ENCODE measurements at places on chromosomes 16 and 17. TPM values are rescaled to one million over a fixed set of nuclear protein-coding genes. Genes with fewer than 3 reads are reported as not detected.
A peak's percentile ranks its signal among the peaks of the same experiment; 100 is the strongest.

The ZNF207 gene
- 278 TPM for total RNA-seq

The YBX2 gene
- 0.83 TPM for total RNA-seq

The ALDH3A1 gene
- total RNA-seq = not detected

DNA sequence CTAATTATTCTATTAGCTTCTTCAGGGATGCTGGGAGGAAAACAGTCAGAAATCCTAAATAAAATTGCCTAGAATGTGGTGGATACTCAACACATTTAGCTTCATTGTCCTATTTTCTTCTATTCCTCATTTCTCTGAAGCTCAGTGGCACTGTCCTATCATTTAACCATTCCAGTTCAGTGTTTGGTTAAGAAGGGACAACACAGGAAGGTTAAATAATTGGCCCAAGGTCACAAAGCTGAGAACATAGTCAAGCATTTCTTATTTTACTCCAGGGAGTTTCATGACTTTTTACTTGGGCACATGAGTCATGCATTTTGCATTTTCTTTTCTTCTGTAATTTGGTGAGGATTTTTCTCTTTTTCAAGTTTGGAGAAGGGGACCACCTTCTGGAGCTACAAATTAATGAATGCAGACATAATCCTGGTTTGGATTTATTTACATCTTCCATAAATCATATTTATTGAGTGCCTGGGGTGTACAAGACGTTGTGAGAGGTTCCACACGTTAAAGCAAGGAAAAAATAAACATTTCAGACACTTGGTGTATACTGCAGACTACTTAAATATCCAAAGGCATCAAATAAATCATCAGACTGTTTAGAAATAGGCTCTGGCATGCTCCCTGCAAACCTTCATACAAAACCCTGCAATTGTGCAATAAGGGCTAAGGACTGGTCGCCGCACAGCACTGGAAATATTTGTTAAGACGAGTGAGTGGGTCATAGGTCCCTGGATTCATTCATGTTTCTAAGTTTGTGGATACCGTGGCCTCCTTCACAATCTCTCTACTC lies 263.9 kb downstream of the MAF start:
- H3K27ac ChIP-seq = no peak overlapping the region
- H3K4me1 ChIP-seq = no peaks in the 10 kb centered on the region
- peaks cover 4% of the 10 kb centered on the region for H3K27me3 ChIP-seq
- H3K4me3 ChIP-seq = no peak overlapping the region

DNA sequence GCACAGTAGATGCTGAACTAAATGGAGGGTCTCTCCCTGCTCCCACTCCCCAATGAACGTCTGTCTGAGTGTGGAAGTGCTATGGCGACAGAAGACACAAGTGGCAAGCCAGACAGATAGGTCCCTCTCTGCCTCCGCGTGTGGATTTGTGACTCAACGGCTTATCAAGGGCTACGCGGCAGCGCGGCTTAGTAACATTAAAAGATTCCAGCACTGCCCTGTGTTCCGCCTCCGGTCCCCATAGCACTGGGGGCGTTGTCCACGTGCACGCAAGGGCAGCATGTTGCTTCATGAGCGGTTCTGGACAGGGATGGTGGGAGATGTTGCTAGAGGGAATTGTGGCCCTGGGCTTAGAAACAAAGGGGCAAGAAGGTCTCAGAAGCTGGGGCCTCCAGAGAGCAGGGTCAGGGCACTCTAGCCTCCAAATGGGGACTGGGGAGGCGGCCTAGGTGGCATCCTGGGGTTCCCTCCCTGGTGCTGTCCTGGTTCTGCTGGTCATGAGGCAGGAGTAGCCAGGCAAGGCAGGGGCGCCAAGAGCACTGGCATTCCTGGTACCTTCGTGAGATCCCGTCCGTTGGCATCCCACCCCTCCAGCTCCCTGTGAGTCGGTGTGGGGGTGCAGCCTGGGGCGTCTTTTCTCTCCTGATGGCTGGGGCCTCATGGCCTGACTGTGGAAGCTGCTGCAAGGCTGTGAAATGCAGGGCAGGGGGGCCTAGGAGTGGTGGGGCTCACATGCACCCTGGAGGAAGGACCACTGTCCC lies 9.1 kb downstream of the CRHR1 start:
- DNase-seq = no peak
- no peak overlapping the region for H3K4me3 ChIP-seq
- H3K4me1 ChIP-seq = no peaks in the 10 kb centered on the region
- no peak overlapping the region for H3K27ac ChIP-seq

DNA sequence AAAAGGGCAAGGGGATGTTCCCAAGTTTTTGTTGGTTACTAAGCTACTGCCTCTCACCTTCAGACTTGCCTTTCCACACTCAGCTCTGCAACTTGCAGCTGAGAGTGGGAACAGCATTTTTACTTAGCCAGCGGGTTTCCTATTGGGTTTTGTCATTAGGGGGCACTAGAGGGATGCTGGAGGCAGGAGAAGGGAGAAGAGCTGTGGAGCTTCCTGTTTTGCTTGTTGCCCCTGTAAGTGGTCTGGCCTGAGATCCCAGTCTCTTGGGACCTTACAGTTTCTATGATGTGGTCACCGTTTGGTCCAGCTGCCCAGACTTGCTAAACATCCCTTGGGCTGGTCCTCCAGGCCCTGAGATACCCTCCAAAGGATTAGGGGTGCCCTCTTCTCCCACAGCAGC lies 209.6 kb upstream of the NLRP1 start:
- no peaks in the 10 kb centered on the region for H3K36me3 ChIP-seq
- DNase-seq = no peak
- H3K27ac ChIP-seq = no peak overlapping the region
- no peaks in the 10 kb centered on the region for H3K4me1 ChIP-seq
- peaks cover 16% of the 10 kb centered on the region for H3K27me3 ChIP-seq

DNA sequence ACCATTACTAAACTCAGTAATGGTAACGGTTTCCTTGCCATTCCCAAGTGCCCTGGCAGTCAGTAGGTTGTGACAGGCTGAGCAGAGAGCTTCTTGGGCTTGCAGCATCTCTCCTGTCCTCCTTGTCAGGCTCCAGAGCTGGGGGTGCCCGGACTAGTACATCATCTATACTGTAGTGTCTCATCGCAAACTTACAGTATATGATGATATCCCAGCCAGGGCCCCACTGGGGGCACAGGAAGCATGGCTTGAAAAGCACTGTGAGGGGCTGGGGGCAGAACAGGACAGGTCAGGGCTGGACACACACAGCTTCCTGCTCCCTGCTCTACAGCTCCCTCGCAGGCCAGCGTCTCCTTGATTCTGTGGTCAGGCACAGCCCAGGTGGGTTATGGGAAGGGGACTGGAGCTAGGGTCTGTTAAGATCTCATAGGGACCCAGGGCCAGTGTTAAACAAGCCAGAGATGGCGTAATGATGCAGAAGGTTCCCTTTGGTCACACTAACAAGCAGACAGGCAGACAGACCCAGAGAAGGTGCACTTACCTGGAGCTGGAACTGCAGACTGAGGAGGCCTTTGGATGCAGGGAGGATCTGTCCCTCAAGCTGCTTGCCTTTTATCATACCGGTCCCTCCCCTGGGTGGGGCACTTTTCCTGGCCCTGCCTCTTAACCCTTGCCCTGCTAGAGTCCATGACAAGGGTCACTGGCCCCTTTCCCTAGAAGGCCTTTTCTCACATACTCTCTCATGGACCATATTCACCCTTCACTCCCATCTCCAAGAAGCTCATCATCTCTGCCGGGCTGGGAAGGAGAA lies 6.8 kb downstream of the ERAL1 start:
- DNase-seq = no peak
- no peaks in the 10 kb centered on the region for H3K27me3 ChIP-seq
- H3K27ac ChIP-seq = no peak overlapping the region
- no peak overlapping the region for H3K4me3 ChIP-seq

GRCh38 chr17:42039794-42040763 lies 10.3 kb downstream of the C17orf113 start:
- no peak overlapping the region for H3K4me3 ChIP-seq
- H3K27ac ChIP-seq = no peak overlapping the region
- no peaks in the 10 kb centered on the region for H3K36me3 ChIP-seq
- H3K4me1 ChIP-seq = no peaks in the 10 kb centered on the region
- peaks cover 13% of the 10 kb centered on the region for H3K27me3 ChIP-seq

DNA sequence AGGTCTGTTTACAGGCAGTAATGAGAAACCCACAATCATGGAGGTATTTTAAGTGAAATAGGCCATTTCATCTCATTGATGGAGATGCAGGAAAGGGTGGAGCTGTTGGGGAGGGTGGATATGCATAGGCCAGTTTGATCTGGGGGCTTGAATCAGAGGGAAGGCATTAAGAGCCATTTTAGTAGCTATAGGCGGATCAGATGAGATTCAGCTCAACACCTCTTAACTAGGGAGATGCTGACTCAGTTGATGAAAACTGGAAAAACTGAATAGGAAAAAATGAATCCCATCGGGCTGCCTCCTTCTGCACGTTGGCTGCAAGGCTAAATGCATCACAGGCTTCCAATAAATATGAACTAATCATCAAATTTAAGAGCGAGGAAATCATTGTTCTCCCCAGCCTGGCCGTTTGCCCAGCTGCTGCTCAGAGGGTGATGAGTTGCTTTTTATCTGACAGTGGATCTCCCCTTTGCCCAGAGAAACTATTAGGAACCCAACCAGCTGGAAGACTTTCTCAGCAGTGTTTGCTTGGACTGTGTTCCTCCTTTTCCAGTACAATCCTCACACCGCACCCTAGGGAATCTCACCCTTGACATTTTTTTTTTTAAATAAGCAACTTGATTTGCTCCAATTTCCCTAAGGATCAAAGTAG lies 149.6 kb downstream of the SOX9 start:
- H3K27ac ChIP-seq = no peak overlapping the region
- no peaks in the 10 kb centered on the region for H3K27me3 ChIP-seq
- no peaks in the 10 kb centered on the region for H3K4me1 ChIP-seq
- no peak overlapping the region for H3K4me3 ChIP-seq
- no peak for DNase-seq
- H3K36me3 ChIP-seq = no peaks in the 10 kb centered on the region

DNA sequence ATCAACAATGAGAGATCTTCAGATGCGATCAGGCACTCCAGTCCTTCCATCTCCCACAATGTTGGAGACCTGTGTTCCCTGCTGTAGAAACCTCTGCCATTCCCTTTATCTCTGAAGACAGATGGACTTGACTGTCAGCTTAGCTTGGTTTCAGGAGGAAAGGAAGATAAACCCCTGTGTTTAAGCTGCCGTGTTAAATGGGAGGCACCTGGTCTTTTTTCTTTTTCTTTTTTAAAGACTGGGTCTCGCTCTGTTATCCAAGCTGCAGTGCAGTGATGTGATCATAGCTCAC lies 63.1 kb downstream of the USP22 start:
- no peak for DNase-seq
- H3K4me3 ChIP-seq = no peak overlapping the region
- H3K27ac ChIP-seq = no peak overlapping the region
- no peaks in the 10 kb centered on the region for H3K4me1 ChIP-seq
- H3K27me3 ChIP-seq = peaks cover 12% of the 10 kb centered on the region

DNA sequence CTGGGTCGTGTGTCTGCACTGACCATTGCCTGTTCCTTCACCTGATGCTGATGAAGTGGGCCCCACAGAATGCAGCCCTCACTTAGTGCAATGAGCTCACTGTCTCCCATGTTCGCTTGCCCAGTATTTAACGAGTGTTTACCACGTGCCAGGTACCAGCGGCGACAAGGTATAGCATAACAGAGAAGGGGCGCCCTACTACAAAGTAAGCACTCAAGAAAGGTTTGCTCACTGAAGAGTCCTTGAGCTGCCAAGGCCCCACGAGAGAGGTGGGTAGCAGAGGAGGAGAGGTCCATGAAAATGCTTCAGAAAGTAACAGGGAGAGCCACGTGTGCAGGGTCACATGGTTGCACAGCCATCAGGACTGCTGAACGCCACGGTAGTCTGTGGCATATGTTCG lies 230.0 kb downstream of the NTN1 start:
- peak overlapping the region; percentile 69 for H3K27ac ChIP-seq
- peaks cover 26% of the 10 kb centered on the region for H3K4me1 ChIP-seq
- no peaks in the 10 kb centered on the region for H3K36me3 ChIP-seq
- H3K27me3 ChIP-seq = no peaks in the 10 kb centered on the region
